ENCODE measurements at places on chromosomes 1 and 21. TPM values are rescaled to one million over a fixed set of nuclear protein-coding genes. Genes with fewer than 3 reads are reported as not detected.

The CHD5 gene
- total RNA-seq = 0.98 TPM

The EFNA3 gene
- 2.5 TPM for total RNA-seq

The ATAD3A gene
- total RNA-seq = 19.2 TPM

The WDTC1 gene
- 7.6 TPM for total RNA-seq

The COL6A2 gene
- 221 TPM for total RNA-seq

DNA sequence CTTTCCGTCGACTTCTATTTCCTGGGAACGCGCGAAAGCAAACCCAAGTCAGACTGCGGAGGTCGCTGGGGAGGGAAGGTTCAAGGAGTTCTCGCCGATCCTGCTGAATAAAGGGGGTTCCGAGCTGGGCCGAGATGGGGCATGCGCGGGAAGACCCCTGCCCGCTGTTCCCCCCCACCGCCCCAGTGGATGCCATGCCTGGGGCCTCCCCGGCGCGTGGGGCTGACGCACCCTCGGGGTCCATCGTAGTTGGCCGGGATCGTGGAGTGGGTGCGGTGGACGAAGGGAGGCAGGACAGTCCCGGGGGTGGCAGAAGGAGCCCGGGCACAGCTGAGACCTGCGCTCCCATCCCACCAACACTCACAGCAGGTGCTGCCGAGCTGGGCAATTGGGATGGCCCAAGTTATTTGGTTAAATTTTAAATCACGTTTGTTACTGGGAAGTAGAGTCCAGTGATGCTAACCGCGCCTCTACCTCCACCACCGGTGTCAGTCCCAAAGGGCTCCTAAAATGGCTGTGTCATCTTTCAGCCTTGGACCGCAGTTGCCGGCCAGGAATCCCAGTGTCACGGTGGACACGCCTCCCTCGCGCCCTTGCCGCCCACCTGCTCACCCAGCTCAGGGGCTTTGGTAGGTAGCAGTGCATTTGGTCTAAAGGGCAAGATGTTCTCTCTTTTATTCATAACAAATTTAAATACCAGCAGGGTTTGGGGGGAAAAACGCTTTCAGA is 801 bp downstream of the MX1 start:
- DNase-seq = no peak

DNA sequence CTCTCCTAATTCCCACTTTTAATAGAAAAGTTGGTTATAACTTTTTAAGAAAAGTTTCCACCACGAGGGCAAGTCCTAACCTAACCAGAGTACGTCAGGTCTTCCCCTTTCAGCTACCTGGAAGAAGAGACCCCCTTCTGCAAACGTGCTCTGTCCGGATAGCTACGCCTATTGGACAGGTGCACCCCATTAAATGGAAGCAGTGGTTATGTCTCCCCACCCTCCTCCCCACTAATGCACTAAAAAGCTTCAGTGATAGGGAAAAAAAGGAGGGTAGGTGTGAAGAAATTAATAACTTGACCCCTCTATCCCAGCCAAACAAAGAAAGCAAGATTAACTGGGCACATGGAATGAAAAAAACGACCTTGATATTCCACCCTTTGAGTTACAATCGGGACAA is 7.7 kb downstream of the GLUL start:
- no peak for DNase-seq

DNA sequence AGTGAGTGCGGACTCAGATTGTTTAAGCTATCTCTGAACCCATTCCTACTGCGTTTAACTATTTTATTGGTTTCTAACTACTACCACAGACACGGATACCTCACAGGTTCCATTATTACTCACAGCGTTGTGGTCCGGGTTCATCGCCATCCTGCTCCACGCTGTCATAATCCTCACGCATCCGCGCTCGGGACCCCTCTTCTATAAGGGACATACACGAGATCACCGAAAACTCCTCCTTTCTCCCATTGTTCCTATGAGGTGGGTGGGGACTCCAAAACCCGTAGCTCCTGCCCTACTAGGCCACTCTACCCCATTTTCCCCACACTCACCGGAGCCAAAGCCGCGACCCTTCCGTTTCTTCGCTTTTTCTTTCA is 610 bp downstream of the RBM8A start:
- no peak for DNase-seq

DNA sequence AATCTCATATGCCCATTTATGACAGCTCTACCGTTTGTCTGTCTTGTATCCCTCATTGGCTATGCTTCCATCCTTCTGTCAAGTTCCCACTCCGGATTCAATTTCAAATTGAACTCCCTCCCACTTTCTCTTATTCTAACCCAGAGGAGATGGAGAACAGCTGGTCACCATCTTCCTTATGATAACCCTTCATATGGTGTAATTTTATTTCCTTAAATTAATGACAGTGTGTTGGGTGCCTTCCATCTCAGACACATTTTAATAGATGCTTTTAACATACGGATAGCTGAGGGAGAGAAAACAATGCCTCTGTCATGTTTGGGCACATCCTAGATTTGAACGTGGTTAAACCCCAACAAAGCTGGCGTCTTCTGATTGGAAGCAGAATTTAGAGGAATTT is 103.0 kb upstream of the PLXNA2 start:
- no peak for DNase-seq

- no peak for DNase-seq
Observed at GRCh38 chr1:17574516-17574915, 35.0 kb downstream of the ARHGEF10L start.

GRCh38 chr1:6490181-6491080 is 1.0 kb downstream of the PLEKHG5 start:
- peak; percentile 37 for DNase-seq

- DNase-seq = peak; percentile 100
Observed at GRCh38 chr21:37564341-37564923, 197.9 kb downstream of the DYRK1A start.

DNA sequence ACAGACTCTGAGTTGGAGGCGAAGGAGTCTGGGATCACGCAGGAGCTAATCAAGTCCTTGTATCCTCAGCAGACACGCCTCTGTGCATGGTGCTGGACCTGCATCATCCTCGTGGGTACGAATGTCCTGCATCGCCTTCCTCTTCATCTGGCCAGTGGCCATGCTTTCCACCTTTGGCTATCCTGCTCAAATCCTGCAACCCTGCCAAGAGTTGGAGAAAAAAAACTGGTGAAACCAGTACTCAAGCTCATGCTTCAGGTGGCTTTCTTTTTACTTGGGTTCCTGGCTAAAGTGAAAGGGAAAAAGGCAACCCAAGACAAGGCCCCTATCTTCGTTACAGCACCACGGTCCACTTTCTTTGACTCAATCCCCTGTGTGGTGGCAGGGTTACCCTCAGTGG is 8.9 kb downstream of the SETSIP start:
- no peak for DNase-seq

DNA sequence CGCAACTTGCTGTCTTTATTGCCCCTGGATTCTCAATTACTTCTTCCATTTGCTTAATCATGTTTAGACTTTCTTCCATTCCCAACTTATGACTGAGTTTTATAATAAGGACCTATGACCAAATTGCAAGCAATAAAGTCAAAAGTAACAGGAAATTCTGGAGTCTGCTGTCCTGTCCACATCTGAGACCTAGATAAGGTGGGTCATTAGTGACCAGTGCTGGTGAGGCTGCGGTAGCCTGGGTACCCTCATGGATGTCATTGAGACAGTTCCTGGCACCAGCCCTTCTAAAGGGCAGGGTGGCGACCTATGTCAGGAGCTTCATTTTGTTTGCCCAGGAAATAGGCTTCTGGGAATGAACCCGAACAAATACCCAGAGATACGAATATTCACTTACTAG is 30.6 kb upstream of the SSBP3 start:
- no peak for DNase-seq

All from A172 (cell line).